ENCODE measurements at places on chromosomes 7 and 10.
A peak's percentile ranks its signal among the peaks of the same experiment; 100 is the strongest.

- no peak for DNase-seq
These were observed 13.9 kb downstream of the OSBPL3 start for GRCh38 chr7:24965831-24966708.

GRCh38 chr10:31770307-31770902, 158.2 kb downstream of the ARHGAP12 start:
- DNase-seq = peak; percentile 45

DNA sequence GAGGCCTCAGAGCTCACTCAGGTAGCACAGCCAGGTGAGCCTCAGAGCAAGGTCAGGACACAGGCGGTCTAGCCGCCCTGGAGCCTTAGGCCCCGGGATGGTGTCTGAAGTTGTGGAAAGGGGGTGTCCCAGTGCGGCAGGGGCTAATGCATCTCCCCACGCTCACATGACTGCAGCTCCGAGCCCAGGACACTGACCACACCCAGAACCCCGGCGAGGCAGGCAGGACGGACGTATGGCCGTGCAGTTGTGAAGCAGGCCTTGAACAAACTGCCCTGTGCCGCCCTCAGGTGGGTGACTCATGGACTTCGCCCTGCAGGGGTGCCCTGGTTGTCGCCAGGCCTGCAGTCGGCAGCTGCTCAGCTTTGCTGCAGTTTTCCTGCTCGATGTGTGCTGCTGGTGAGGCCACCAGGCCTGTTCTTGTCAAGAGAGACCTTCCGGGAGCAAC, 5.0 kb upstream of the PRKAR1B start:
- DNase-seq = peak; percentile 15

GRCh38 chr10:62386356-62387320, 12.5 kb downstream of the ZNF365 start:
- no peak for DNase-seq

DNA sequence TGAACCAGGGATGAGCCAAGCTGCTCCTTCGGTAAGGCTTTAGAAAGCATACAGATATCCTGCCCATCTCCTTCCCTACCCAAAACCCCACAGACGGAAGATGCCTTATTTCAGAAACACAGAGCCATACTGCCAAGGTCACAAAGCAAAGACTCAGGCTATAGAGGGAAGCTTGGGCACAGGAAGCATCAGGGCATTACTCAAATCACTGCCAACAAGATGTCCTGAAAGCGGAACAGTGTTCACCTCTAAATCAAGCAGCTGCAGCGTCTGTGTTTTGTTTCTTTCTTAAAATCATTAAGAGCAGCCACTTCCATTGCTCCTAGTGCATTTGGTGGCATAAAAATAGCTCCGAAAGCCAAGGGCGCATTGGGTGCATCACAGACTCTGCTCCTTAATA, 307.3 kb downstream of the SORCS1 start:
- no peak for DNase-seq

DNA sequence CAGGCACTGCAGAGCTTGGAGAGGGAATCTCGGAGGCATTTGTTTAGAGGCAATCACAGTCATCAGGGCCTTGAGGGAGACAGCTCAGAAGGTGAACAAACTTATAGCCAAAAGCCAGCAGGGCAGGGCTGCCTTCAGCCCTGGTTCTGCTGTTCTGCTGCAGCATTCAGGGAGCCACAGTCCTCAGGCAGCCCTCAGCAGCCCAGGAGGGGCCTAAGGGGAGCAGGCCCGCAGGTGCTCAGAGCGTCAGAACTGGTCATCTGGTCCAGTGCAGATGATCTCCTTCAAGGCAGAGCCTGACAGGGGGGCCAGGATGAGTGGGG, 84.7 kb downstream of the ARHGAP22 start:
- no peak for DNase-seq

- DNase-seq = no peak
These were observed 992 bp upstream of the RBM20 start for GRCh38 chr10:110643035-110643652.

DNA sequence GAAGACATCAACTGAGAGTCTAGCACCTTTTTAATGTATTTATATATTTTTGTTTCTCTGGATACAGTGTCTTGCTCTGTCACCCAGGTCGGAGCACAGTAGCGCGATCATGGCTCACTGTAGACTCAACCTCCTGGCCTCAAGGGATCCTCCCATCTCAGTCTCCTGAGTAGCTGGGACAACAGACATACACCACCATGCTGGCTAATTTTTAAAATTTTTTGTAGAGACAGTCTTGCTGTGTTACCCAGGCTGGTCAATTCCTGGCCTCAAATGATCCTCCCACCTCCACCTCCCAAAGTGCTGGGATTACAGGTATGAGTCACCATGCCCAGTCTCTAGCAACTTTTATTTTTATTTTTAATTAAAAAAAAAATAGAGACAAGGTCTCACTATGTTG, 51.4 kb upstream of the ANLN start:
- DNase-seq = no peak

DNA sequence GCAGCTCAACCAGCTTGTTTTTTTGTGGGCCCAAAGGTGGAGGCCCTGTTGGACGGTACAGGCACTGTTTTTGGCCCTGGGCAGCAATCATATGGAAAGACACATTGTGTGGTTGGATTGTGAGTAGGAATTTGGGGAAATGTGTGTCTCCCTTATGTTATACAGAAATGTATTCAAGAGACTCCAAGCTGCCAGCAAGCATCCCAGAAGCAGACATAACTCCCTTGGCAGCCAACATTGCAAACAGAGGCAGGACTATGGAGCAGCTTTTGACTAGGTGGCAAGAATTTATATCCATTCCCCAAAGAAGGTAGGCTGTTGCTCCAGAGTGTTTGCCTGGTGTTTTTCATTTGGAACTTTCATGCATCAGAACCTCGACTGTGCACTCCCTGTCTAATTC, 104.9 kb downstream of the BUB3 start:
- DNase-seq = no peak

DNA sequence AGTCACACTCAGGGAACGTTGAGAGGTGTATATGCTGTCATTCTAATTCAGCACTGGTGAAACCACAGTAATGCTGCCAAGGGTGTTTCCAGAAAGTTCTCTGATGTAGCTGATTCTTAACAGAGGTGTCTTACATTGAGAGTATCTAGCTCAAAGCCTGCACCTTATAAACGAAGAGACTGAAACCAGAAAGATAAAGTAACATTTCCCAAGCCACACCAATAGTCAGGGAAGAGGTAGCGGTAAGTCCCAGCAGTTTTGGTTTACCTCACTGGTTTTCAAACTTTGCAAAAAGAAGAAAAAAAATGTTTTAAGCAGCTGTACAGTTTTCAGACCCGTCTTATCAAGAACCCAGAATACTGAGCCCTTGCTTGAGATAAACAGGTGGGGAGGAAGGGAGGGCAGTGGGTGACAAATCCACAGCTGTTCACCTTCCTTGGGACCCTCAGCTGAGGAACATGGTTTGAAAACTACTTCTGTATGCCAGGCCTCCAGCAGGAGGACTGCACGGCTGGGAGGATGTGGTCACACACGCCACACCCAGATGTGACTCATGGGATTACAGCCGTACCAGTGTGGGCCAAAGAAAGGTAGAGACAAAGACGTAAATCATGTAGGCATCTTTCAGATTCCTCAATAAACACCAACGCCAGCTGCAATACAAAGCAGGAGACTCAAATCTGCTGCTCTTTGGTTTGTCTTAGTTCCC, 63.9 kb upstream of the GSDME start:
- DNase-seq = peak; percentile 96

DNA sequence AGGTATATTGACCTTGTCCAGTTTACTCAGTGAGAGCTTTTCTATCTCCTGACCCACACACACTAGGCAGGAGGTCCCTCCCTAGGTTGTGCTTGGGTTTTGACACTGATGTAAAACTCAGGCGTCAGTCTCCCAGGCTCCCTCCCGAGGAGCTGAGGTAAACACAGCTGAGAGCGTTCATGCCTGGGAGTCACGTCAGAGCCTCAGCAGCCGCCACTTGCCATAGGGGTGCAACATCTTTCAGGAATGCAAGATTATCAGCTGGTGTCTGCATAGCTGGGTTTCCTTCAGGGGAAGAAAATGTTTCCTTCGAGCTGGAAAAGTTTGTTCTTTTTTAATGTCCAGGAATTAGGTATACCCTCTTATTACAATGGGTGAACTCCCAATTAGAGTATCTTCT, 70.6 kb downstream of the FGFR2 start:
- no peak for DNase-seq

DNA sequence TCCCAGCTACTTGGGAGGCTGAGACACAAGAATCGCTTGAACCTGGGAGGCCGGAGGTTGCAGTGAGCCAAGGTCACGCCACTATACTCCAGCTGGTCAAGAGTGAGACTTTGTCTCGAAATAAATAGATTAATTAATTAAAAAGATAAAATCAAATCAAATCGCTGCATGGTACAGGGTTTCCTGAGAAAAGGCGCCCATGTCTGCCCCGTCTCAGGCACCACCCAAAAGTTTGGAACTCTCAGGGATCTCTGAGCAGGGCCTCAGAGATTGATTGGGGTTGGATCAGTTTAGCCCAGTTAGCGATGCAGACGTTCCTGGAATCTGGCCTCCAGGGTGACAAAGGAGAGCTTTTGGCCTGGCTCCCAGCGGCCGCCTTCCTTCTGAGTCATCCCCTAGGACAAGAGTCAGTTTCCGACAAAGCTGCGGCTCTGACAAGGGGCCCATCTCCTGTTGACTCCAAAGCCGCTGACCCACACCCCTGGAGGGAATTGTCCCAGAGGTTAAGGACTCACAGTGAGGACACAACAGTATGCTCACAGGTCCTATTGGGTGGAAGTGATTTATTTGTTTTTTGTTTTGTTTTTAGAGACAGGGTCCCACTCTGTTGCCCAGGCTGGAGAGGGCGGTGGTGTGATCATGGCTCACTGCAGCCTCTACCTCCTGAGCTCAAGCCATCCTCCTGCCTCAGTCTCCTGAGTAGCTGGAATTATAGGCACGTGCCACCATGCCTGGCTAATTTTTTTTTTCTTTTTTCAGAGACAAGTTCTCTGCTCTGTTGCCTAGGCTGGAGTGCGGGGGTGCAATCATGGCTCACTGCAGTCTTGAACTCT, 6.8 kb downstream of the ORAI2 start:
- DNase-seq = no peak

GRCh38 chr10:61554925-61555324, 101.7 kb upstream of the TMEM26 start:
- no peak for DNase-seq

DNA sequence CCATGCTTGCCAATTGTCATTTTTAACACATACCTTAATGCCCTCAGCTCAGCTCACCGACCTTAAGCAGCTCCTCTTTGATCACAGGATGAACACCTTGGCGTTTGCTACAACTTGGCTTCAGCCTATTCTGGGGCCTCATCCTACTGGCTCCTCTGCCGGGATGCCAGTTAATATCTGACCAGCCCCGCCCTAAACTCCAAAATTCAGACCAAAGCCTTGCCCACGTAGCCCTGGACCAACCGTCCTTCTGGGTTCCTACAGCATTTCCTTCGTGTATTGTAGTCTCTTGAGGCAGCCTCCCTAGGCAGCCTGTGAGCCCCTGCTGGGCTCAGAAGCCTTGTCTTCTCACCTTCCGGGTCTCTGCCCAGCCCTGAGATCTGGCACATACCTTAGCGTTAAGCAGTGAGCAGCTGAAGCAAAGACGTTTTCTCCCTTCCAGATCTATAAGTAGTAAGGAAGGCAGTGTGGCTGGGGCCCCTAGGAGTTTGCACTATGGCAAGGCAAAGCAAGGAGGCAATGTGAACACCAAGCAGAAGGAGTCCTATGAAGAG, 836 bp downstream of the ENO4 start:
- DNase-seq = no peak

DNA sequence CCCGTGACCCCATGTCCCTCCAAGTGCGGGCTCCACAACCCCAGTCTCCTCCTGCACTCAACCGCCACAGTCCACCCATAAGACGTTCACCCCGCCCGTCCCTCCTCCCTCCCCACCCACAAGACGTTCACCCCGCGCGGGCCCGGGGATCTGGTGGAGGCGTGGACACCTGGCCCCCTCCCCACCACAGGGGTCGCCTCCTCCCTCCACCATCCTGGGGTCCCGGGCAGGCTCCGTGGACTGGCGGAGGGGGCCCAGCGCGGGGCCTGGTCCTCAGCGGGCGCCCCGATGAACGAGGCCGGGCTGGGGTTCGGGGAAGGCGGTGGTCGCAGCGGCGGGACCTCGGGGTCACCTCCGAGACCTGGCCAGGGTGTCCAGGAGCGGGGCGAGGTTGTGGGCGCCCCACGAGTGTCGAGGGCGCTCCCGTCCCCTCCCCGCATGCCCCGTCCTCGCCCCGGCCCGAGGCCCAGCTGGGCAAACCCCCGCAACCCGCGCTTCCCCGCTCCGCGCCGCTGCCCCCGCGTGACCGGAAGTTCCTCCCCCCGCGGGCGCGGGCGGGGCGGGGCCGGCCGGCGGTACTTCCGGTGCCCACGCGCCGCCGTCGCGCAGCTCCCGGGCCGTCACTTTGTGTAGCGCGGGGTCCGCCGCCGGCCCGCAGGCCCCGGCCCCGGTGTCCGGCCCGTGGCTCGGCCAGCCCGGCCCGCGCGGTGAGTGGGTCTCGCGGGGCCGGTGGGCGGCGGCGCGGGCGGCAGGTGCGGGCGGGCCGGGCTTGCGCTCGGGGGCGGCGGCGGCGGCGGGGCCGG, at the start of gene ZNF316:
TSS of gene ZNF316 (plus strand) at position 578 of the 803 bp plus-strand sequence. CDS start 5,092 bp downstream, outside the sequence.
- peak; percentile 53 for DNase-seq

GRCh38 chr10:89100680-89101079, 106.4 kb downstream of the CH25H start:
- DNase-seq = peak; percentile 32

DNA sequence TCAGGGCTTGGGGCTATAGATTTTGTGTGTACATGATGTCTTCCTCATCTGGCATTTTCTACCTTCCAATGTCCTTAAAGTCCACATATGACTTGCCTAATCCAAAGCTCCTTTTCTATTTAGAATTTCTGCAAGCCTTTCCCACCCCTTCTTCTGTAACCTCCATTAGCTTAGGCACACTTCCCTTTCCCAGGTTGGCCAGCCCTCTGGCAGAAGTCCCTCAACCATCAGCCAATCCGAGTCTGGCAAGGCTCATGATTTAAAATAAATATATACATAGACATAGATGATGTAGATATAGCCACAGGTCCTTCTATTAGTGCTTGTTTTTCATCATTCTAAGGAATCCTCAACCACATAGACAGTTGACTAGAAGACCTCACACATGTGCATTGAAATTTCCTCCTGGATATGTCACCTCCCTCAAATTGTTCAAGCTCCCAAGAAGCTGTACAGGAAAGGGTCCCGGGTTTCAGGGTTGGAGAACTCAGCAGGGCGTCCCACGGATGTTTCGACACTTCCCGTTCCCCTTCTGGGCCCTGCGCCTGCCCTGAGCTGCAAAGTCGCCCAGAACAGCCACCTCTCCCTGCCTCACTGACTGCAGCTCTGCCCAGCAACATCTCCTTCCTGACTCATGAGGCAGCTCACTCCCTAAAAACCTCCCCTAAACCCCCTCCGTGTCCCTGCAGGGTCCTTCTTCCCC, 20.4 kb upstream of the PIK3AP1 start:
- no peak for DNase-seq

Measured in SK-MEL-5 (cell line).